Smooth muscle cell of the umbilical artery (primary cell): ENCODE measurements at places on chromosomes 6 and 20. TPM values are rescaled to one million over a fixed set of nuclear protein-coding genes. Genes with fewer than 3 reads are reported as not detected.

The CGA gene
- not detected in 2 replicates for total RNA-seq

The HTR1E gene
- total RNA-seq = not detected in 2 replicates

The SOX4 gene
- total RNA-seq = 18.6 and 29.7 TPM in 2 replicates

The KCNB1 gene
- total RNA-seq = not detected in 2 replicates

The TRIM40 gene
- not detected in 2 replicates for total RNA-seq

The TRIM15 gene
- not detected in 2 replicates for total RNA-seq

The DDO gene
- total RNA-seq = under 0.01 and 0.23 TPM in 2 replicates

The OR2J3 gene
- not detected in 2 replicates for total RNA-seq

The DIDO1 gene
- 33.3 and 55.6 TPM in 2 replicates for total RNA-seq

The HLA-DRB1 gene
- not detected in 2 replicates for total RNA-seq

The ZBP1 gene
- not detected in 2 replicates for total RNA-seq

The PPP1R14C gene
- total RNA-seq = under 0.01 and 0.09 TPM in 2 replicates

The PLA2G7 gene
- total RNA-seq = not detected in 2 replicates

The GTPBP2 gene
- 68.4 and 71.3 TPM in 2 replicates for total RNA-seq

The POM121L2 gene
- not detected in 2 replicates for total RNA-seq

The RNF144B gene
- 0.74 and 1.8 TPM in 2 replicates for total RNA-seq

The BNIP5 gene
- not detected in 2 replicates for total RNA-seq

The VSX1 gene
- not detected in 2 replicates for total RNA-seq

The SLC17A2 gene
- total RNA-seq = not detected in 2 replicates

The FOXS1 gene
- total RNA-seq = 1.1 and 1.2 TPM in 2 replicates

The MEI4 gene
- total RNA-seq = not detected in 2 replicates

The NTSR1 gene
- under 0.01 and 1.9 TPM in 2 replicates for total RNA-seq

The PSORS1C2 gene
- not detected in 2 replicates for total RNA-seq

The RHAG gene
- total RNA-seq = not detected in 2 replicates

The SRSF6 gene
- 35.0 and 61.0 TPM in 2 replicates for total RNA-seq

The CAPN11 gene
- not detected in 2 replicates for total RNA-seq

The HLA-F gene
- 4.4 and 8.0 TPM in 2 replicates for total RNA-seq

The USP49 gene
- total RNA-seq = 2.1 and 3.1 TPM in 2 replicates

The KIZ gene
- 13.7 and 20.5 TPM in 2 replicates for total RNA-seq

The IMPG1 gene
- not detected in 2 replicates for total RNA-seq

The PRL gene
- not detected in 2 replicates for total RNA-seq

The BHLHE23 gene
- not detected in 2 replicates for total RNA-seq

The PRRT1 gene
- 0.09 TPM in 1 of 2 replicates, not detected in the other for total RNA-seq

The FABP7 gene
- total RNA-seq = not detected in 2 replicates

The BACH2 gene
- total RNA-seq = 0.74 and 1.5 TPM in 2 replicates

The CALHM4 gene
- not detected in 2 replicates for total RNA-seq

The BPIFB1 gene
- total RNA-seq = not detected in 2 replicates

The ULBP1 gene
- total RNA-seq = under 0.01 and 0.09 TPM in 2 replicates

The SAPCD1 gene
- total RNA-seq = 1.2 TPM in 2 replicates

The CASS4 gene
- total RNA-seq = under 0.01 and 0.14 TPM in 2 replicates

The KIF6 gene
- 0.30 and 0.55 TPM in 2 replicates for total RNA-seq

The FRK gene
- total RNA-seq = 0.09 and 0.30 TPM in 2 replicates

The ECI2 gene
- total RNA-seq = 96.8 and 293 TPM in 2 replicates

The PPP1R11 gene
- total RNA-seq = 16.3 and 17.2 TPM in 2 replicates

The GPR6 gene
- not detected in 2 replicates for total RNA-seq

The ZNF165 gene
- 0.18 and 0.30 TPM in 2 replicates for total RNA-seq

The ADGRG6 gene
- total RNA-seq = 8.0 and 29.9 TPM in 2 replicates

The PPP1R18 gene
- total RNA-seq = 32.1 and 71.9 TPM in 2 replicates

The LGSN gene
- total RNA-seq = under 0.01 TPM in 1 of 2 replicates, not detected in the other

The BRPF3 gene
- 13.4 and 23.5 TPM in 2 replicates for total RNA-seq

The PCK1 gene
- total RNA-seq = not detected in 2 replicates
